Osteoblast (primary cell): ENCODE measurements at places on chromosomes 13 and 19. TPM values are rescaled to one million over a fixed set of nuclear protein-coding genes. Genes with fewer than 3 reads are reported as not detected.
A peak's percentile ranks its signal among the peaks of the same experiment; 100 is the strongest.

DNA sequence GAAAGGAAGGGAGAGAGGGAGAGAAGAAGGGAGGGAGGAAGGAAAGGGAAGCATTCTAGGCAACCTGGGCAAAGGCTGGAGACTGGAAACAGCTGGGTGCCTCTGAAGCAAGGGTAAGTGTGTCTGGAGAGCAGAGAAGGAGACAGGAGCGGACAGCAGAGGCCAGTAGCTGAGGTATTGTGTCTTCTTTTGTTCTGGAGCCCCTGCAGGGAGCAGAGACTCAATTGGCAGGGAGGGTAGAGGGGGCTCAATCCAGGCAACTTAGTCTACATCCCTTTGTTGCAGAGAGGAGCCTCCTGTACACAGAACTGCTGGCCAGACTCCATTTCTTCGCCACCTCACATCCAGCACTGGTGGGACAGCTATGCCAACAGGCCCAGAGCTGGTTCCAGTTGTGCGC, 53.2 kb downstream of the NWD1 start:
- H3K4me3 ChIP-seq = no peak overlapping the region
- no peak overlapping the region for H3K27ac ChIP-seq
- no peaks in the 10 kb centered on the region for H3K36me3 ChIP-seq
- DNase-seq = no peak

WDFY2 gene
- total RNA-seq = 11.2 and 11.9 TPM in 2 replicates

- no peaks in the 10 kb centered on the region for H3K36me3 ChIP-seq
- H3K27ac ChIP-seq = no peak overlapping the region
- peak; percentile 46 for DNase-seq
- H3K27me3 ChIP-seq = no peaks in the 10 kb centered on the region
These were observed 369.2 kb downstream of the PCDH9 start for GRCh38 chr13:66860878-66861417.

TIMM44 gene
- 52.5 and 55.4 TPM in 2 replicates for total RNA-seq

GRCh38 chr13:102993348-102993747, 72.9 kb downstream of the SLC10A2 start:
- H3K4me1 ChIP-seq = no peaks in the 10 kb centered on the region
- H3K27me3 ChIP-seq = no peaks in the 10 kb centered on the region
- no peaks in the 10 kb centered on the region for H3K36me3 ChIP-seq
- no peak overlapping the region for H3K4me3 ChIP-seq
- H3K27ac ChIP-seq = no peak overlapping the region
- no peak for DNase-seq

OR1I1 gene
- not detected in 2 replicates for total RNA-seq

- H3K27ac ChIP-seq = no peak overlapping the region
- no peak for DNase-seq
- no peaks in the 10 kb centered on the region for H3K4me1 ChIP-seq
- H3K27me3 ChIP-seq = no peaks in the 10 kb centered on the region
- H3K4me3 ChIP-seq = no peak overlapping the region
These were observed 459.3 kb upstream of the SLC10A2 start for GRCh38 chr13:103525530-103525929.

DNA sequence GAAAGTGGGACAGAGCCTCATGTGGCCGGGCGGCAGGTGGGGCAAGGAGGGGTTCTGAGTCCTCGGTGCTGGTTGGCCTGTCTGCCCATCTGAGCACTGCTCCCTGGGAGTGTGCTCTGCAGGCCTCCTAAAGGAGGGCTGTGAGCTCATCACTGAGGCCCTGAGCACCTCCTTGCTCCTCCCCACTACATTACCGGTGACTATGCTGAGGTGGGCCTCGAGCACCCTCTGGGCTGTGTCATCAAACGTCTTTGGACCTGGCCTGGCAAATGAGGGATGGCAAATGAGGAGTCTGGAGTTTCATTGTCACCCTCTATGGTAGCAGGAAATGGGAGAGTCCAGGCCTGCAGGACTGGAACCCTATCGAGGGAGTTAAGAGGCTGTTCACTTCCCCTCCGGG, 38.8 kb upstream of the ZNF429 start:
- no peaks in the 10 kb centered on the region for H3K4me1 ChIP-seq
- H3K27ac ChIP-seq = no peak overlapping the region
- DNase-seq = no peak
- no peaks in the 10 kb centered on the region for H3K27me3 ChIP-seq
- H3K4me3 ChIP-seq = no peak overlapping the region

- H3K36me3 ChIP-seq = no peaks in the 10 kb centered on the region
- no peaks in the 10 kb centered on the region for H3K4me1 ChIP-seq
- H3K4me3 ChIP-seq = no peak overlapping the region
- no peak overlapping the region for H3K27ac ChIP-seq
- no peaks in the 10 kb centered on the region for H3K27me3 ChIP-seq
These were observed 69.5 kb downstream of the ZNF723 start for GRCh38 chr19:22901431-22902130.

CAPS gene
- 10.6 and 18.1 TPM in 2 replicates for total RNA-seq

DNA sequence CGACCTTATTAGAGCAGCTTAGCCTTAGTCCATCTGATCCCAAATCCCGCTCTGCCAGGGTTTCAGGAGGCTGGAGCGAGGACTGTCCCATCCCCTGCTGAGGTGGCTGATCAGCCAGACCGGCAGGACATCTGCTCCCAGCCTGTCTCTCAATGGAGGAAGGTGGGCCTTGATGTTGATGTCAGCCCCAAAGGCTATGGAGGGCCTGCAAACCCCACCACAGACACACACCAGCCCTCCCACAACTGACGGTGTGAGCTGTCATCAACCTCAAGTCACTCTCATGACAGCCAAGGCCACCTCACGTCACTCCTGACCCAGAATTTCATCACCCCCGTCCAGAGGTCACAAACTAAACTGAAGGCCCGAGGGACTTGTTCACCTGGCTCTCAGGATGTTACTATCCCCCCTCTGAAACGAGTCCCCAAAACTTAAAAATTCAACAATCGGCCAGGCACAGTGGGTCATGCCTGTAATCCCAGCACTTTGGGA, 25.5 kb downstream of the RHPN2 start:
- no peaks in the 10 kb centered on the region for H3K4me1 ChIP-seq
- no peaks in the 10 kb centered on the region for H3K27me3 ChIP-seq
- no peaks in the 10 kb centered on the region for H3K36me3 ChIP-seq
- H3K27ac ChIP-seq = no peak overlapping the region
- DNase-seq = no peak

CKM gene
- under 0.01 and 0.36 TPM in 2 replicates for total RNA-seq

DNA sequence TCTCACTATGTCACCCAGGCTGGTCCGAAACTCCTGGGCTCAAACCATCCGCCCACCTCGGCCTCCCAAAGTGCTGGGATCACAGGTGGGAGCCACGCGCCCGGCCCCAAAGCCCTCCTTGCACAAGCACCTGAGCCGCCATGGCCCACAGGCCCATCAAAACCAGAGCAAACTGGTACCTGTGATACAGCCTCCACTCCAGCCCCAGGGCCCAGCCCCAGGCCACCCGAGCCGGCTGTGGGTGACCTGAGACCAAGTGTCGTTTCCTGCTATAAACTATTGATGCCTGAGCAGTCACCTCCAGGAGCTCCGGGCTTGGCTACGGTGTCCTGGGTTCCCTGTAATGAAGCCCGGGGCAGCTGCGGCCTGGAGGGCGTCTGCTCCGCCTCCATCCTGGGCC, 9.7 kb upstream of the PTBP1 start:
- no peaks in the 10 kb centered on the region for H3K27me3 ChIP-seq
- no peaks in the 10 kb centered on the region for H3K36me3 ChIP-seq
- no peak overlapping the region for H3K27ac ChIP-seq
- DNase-seq = peak; percentile 32
- no peak overlapping the region for H3K4me3 ChIP-seq

GPALPP1 gene
- total RNA-seq = 23.3 and 25.0 TPM in 2 replicates

DNA sequence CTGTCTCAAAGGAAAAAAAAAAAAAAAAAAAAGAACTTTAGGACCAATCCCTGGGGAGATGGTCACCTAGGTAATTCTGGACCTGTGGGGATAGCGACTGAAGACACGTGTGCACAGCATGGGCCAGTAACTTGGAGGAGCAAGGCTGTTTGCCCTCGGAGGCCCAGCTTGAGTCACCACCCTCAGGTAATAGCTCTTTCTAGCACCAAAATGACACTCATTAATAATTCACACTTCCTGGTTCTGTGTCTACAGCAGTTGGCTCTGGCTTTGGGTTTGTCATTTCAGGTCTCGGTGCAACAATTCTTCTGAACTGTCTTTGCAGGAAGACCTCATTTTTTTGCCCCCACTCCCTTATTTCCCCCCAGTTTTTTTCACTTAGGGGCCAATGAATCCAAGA, 3.9 kb upstream of the ATP11A start:
- H3K4me3 ChIP-seq = no peak overlapping the region
- peaks cover 3% of the 10 kb centered on the region for H3K4me1 ChIP-seq
- no peak overlapping the region for H3K27ac ChIP-seq
- H3K27me3 ChIP-seq = peaks cover 2% of the 10 kb centered on the region
- no peak for DNase-seq

WTIP gene
- 38.7 and 43.9 TPM in 2 replicates for total RNA-seq

CNN1 gene
- 7.1 and 9.8 TPM in 2 replicates for total RNA-seq

CTXN1 gene
- total RNA-seq = 1.5 and 2.5 TPM in 2 replicates

- DNase-seq = no peak
- peaks cover 34% of the 10 kb centered on the region for H3K36me3 ChIP-seq
- H3K27me3 ChIP-seq = no peaks in the 10 kb centered on the region
- H3K27ac ChIP-seq = peak overlapping the region; percentile 74
- no peak overlapping the region for H3K4me3 ChIP-seq
These were observed 51.1 kb downstream of the LMO7 start for GRCh38 chr13:75687150-75687763.

GRCh38 chr13:102038787-102039186, 363.1 kb downstream of the FGF14 start:
- H3K27me3 ChIP-seq = no peaks in the 10 kb centered on the region
- H3K4me3 ChIP-seq = no peak overlapping the region
- no peak for DNase-seq
- H3K36me3 ChIP-seq = no peaks in the 10 kb centered on the region
- H3K27ac ChIP-seq = no peak overlapping the region
- H3K4me1 ChIP-seq = no peaks in the 10 kb centered on the region

SLC25A41 gene
- total RNA-seq = not detected in 2 replicates

DNA sequence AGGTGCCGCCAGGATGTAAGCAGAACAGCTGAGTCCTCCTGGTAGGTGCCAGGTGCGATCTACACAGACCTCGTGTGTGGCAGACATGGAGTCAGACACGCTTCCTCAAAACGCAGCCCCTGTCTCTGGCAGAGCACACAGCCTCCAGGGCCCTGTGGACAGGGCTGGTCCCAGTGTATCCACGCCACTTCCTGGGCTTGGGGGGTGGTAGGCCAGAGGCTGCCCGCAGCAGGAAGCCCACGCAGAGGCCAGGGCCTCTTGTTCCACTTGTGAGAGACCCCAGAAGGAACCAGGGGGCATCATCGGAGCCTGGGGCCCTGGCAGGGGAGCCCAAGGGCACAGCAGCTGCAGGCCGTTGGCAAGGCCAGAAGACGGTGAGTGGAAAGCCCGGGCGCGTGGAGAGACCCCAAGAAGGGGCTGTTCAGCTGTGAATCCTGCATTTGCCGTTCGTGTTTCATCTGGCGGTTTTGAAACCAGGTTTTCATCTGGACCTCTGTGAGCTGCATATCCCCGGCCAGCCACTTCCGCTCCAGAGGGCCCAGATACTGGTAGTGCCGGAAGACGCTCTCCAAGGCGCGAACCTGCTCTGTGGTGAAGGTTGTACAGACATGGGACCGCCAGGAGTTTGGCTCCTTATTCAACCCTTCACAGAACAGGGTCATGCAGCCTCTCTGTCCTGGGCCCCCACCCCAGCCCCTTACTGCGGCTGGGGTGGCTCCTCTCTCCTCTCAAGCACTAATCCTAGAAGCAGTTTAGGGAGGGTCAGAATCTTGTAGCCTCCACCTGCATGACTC, 25.1 kb upstream of the SLITRK1 start:
- peak; percentile 29 for DNase-seq
- H3K4me3 ChIP-seq = no peak overlapping the region
- H3K36me3 ChIP-seq = no peaks in the 10 kb centered on the region
- H3K4me1 ChIP-seq = no peaks in the 10 kb centered on the region
- H3K27me3 ChIP-seq = no peaks in the 10 kb centered on the region

GRCh38 chr19:33086955-33087354, 6.0 kb downstream of the GPATCH1 start:
- no peak overlapping the region for H3K4me3 ChIP-seq
- DNase-seq = no peak

DNA sequence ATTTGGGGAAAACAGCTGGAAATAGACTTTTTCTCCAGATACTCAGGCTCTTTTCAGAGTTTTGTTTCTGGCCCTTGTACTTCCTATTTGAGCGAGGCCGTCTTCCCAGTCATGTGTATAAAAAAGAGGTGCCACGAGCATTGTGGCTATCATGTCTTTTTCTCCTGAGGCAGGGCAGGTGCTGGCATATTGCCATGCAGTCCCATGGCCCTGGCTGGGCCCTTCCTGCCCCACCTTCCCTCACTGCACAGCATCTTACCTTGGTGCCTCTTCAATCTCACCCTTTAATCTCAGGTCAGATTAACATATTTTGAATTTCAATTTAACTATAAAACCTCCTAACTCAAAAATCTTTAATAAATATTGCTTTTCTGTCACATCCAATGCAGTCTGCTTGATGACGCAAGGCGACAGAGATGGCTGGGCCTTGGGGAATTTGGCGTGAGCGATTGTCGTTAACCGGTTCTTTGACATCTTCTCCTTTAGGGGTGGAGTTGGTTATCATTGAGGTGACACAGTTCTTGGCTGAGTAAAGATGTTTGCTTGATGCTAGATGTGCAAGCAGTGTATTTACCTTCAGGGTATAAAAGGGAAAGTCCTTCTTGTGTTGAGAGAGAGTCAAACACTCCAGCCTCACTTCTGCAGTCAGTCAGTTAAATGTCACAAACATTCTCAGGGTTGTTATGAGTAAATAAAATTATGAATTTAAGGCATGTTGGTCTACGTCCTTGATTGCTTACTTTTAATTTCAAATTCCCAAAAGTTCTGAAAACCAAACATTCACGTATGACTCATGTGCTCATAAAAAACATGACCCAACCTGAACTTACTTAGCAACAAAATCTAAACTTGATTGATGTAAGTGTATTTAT, 289.9 kb downstream of the MYO16 start:
- no peaks in the 10 kb centered on the region for H3K36me3 ChIP-seq
- H3K27ac ChIP-seq = no peak overlapping the region
- no peaks in the 10 kb centered on the region for H3K27me3 ChIP-seq

DNA sequence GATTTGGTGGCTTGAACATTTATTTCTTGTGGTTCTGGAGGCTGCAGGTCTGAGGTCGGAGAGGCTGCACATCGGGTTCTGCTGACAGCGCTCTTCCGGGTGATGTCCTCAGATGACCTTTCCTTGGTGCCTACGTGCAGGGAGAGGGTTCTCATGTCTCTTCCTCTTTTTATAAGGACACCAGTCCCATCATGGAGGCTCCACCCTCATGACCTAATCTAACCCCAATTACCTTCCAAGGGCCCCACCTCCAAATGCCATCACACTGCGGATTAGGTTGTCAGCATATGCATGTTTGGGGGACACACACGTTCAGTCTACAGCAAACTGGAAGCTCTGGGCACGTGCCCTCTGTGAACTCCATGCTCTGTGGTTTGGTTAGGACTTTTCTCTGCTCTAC, 338.6 kb downstream of the FGF9 start:
- H3K4me3 ChIP-seq = no peak overlapping the region
- no peaks in the 10 kb centered on the region for H3K4me1 ChIP-seq
- no peak overlapping the region for H3K27ac ChIP-seq
- H3K27me3 ChIP-seq = no peaks in the 10 kb centered on the region

SHANK1 gene
- 0.88 and 1.1 TPM in 2 replicates for total RNA-seq

- no peak overlapping the region for H3K27ac ChIP-seq
- H3K4me3 ChIP-seq = no peak overlapping the region
- H3K4me1 ChIP-seq = peaks cover 27% of the 10 kb centered on the region
- H3K36me3 ChIP-seq = no peaks in the 10 kb centered on the region
These were observed 409.7 kb downstream of the KCNRG start for GRCh38 chr13:50424993-50425392.
